NK-92 treated with Interleukin-12 subunit alpha and Interleukin-12 subunit beta, amount 100 ng/mL, for 24 hours (cell line): ENCODE measurements at places on chromosomes 2 and 18.

GRCh38 chr2:69222953-69223658 lies 163.9 kb downstream of the GFPT1 start:
- DNase-seq = no peak

- no peak for DNase-seq
Measured at GRCh38 chr2:176934131-176934530, 278.5 kb upstream of the HNRNPA3 start.

GRCh38 chr2:176122052-176122682 lies 352 bp upstream of the HOXD9 start:
- no peak for DNase-seq

DNA sequence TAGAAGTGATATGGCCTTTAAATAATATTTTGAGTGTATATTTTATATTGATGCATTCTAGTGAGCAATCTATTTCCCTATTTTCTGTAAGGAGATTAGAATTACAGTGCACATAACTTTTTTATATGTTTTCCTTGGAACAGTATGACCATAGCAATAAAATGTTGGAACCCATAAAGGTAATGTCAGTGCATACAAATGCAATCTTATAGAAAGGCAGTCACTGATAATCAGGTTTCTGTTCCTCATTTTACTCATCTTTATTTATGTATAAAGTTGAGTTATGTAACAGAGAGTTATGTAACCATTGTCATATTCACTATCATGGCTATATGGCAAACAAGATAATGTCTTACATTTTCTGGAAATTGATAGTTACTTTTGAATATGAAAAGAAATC lies 179.9 kb upstream of the NETO1 start:
- no peak for DNase-seq

GRCh38 chr18:21853016-21853415 lies 112.4 kb downstream of the MIB1 start:
- DNase-seq = no peak

- DNase-seq = no peak
Measured at GRCh38 chr2:64019975-64020528, 824 bp upstream of the VPS54 start.

DNA sequence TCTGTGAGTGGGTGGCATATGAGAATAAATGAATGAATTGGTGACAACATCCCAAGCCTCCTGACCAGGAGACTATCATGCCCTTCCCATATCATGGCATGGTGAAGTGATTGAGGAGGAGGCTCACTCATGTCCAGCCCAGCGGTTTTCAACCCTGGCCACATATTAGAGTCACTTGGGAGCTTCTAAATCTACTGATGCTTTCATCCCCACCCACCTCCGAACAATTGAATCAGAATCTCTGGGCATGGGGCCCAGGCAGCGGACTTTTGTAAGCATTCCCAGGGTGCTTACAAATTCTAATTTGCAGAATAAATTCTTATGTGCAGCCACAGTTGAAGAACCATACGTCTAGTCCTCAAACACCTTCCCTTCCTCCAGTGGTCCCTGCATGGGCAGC lies 81.7 kb upstream of the SEC11C start:
- DNase-seq = no peak

GRCh38 chr2:237309011-237309410 lies 105.0 kb downstream of the COL6A3 start:
- DNase-seq = no peak

DNA sequence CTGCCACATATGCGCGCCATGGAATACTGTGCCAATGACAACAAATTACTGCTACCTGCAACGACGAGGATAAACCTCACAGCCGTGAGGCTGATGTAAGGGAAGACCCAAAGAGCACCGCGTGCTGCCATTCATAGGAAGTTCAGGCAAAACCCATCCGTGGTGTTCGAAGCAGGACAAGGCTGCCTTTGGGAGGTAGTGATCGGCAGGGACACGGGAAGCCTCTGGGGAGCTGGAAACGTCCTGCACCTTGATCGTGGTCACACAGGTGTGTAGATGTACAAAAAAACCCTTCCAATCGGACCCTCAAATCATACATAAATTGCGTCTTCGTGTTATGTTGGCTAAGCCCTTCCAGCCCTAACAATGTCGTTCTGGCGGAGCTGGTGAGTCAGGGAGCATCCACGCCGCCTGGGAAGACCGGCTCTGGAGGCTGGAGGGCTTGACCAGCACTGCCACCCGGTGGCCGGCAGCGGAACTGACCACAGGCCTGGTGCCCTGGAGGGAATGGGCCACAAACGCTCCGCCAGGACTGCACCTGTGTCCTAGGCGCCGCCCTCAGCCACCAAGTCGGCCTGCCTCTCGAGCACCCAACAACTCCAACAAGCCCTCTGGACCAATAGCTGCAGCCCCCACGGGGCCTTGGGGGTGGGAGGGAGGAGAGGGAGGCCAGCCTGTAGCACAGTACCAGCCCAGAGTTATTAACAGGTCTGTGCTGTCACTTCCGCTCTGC lies 4.1 kb upstream of the NEURL3 start:
- peak; percentile 49 for DNase-seq

DNA sequence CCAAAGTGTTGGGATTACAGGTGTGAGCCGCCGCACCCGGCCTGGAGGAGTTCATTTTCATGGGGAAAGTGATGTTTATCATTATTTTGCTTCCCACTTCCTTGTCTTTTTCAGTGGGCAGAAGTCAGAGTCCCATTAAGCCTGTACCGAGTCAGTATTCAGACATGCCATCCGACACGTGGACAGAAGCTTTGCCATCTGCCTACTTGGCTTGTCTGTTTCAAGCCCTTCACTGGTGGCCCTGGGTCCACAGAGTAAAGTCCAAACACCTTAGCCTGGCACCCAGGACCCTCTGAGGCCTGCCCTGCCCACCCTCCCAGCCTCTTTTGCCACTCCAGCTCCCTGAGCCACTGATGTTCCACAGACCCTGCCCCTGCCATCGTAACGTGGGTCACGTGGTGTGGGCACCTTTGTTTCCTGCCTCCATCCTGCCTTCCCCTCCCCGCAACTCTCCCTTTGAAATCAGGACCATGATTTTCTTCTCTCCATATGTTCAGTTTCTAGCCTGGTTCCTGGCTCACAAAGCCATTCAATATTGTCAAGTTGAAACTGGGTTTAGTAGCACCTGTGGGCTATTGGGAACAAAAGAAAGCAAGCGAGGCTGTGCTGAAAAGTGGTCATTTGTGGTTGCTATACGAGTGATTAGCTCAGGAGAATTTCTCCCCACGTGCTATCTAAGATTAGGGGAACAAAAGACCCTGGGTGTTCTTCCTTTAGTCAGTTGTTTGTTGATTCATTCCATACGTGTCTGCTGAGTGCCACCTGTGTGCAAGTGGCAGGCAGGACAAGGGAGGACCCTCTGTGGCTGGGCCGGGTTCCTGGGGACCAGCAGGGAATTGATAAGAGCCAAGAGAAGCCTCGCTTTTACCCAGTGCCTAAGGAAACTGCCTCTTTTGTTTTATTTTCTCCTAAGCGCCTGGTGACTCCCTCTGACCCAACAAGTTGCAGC lies 5.1 kb upstream of the ODC1 start:
- DNase-seq = no peak

GRCh38 chr2:72114693-72115051 lies 33.0 kb downstream of the CYP26B1 start:
- DNase-seq = no peak

DNA sequence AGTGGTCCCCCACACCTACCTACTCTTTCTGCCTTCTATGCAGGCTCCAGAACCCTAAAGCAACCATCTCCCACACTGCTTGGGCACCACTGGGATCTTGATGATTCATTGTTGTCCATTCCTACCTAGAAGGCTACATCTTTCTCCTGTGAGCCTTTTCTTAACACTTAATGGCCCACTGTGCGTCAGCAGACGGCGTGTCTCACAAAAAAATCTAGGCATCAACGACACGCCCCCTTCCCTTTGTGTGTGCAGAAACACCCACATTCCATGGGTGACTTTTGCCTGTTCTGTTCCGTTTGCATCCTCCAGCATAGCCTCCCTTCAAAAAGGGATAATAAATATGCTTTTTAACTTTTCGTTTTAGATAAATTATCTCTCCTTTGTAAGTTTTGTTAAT lies 99.7 kb upstream of the CYRIA start:
- DNase-seq = no peak

GRCh38 chr2:116706396-116706795 lies 1108.1 kb upstream of the DDX18 start:
- no peak for DNase-seq

DNA sequence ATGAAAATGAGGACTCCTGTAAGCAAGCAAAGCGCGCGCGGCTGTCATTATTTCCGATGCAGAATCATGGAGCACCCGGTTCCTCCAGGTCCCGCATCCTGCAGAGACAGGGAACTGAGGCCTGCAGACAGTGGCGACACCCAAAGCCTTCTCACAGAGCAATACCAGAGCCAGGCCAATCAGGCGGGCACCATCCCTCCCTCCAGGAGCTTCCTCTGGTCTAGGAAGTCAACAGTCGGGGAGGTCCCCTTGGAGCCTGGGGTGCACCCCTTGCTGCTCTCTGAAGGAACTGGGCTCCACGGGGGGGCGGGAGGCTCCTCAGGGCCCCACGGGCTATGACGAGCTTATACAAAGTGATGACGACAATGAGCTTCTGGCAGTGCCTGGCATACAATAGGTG lies 60.3 kb upstream of the HPCAL1 start:
- no peak for DNase-seq

- DNase-seq = no peak
Measured at GRCh38 chr2:241904011-241904718, 34.6 kb downstream of the RTP5 start.

DNA sequence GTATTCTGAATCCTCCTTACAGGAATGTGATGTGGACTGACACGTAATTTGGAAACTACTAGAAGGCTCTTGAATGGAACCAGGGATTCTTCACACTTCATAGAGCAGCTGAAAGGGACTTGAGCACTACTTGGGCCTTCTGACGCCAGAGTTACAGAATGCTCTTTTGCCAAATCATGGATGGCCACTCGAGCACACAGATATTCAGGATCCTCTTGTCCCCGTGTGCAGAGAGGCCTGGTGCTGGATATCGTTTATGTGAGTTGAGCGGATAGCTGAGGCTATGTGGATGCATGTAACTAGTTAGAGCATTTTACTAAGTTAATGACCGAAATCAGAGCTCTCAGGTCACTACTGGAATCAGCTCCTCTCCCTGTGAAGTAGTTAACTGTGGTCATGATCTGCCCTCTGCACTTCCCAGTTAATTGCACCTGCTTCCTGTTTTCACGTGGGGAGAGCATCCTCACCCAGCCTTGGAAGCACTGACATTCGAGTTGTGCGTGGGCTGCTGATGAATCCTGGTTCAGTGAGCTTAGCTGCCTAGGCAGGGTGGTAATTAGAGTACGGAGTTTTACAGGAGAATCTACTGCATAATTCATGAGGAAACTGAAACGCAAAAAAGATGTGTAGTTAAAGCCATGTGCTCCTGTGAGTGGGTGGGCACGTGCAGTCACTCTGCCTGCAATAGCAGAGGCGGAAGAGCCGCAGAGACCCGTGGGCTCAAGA lies 5.2 kb upstream of the TPO start:
- no peak for DNase-seq
